Calu3 (cell line): ENCODE measurements at places on chromosomes 3 and 15. TPM values are rescaled to one million over a fixed set of nuclear protein-coding genes. Genes with fewer than 3 reads are reported as not detected.

The CLCN2 gene
- total RNA-seq = 22.9 and 25.3 TPM in 2 replicates

The XCR1 gene
- not detected in 2 replicates for total RNA-seq

The ZNF620 gene
- 11.3 and 13.6 TPM in 2 replicates for total RNA-seq

The EOMES gene
- 0.61 and 0.73 TPM in 2 replicates for total RNA-seq

The GRAMD2A gene
- total RNA-seq = 0.95 and 2.2 TPM in 2 replicates

The MOBP gene
- total RNA-seq = 0.57 TPM in 1 of 2 replicates, not detected in the other

The TNFSF10 gene
- 41.4 and 58.7 TPM in 2 replicates for total RNA-seq

The FOXB1 gene
- total RNA-seq = not detected in 2 replicates

DNA sequence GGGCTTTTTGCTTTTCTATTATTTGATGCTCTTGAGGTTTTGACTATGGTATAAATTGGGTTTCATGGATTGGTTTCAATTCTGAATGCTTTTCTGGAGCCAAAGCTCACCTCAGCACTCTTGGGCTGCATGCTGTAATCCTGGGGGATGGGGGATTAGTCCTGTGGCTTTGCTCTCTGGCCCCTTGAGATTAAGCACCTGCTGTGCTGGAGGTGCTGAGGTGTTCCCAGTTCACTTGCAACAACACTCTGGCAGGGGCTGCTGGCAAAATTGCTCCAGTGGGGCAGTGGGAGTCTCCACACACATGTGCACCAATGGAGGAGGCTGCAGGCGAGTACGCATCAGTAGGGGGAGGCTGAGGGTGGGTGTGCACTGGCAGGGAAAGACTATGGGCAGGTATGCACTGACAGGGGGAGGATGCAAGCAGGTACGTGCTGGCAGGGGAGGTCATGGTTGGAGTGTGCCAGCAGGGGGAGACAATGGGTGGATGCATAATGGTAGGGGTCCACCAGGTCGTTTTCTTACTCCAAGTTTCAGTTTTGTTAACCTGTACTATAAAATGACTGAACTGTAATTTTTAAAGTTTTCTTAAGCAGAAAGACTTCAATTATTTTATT is 489.2 kb downstream of the FGF12 start:
- H3K4me3 ChIP-seq = no peak overlapping the region
- H3K36me3 ChIP-seq = no peaks in the 10 kb centered on the region
- H3K27ac ChIP-seq = no peak overlapping the region

GRCh38 chr3:63655519-63655918 is 3.0 kb downstream of the SNTN start:
- H3K4me1 ChIP-seq = peaks cover 10% of the 10 kb centered on the region
- no peaks in the 10 kb centered on the region for H3K36me3 ChIP-seq
- H3K4me3 ChIP-seq = no peak overlapping the region
- no peaks in the 10 kb centered on the region for H3K27me3 ChIP-seq
- H3K27ac ChIP-seq = no peak overlapping the region

GRCh38 chr3:144480416-144480919 is 508.8 kb downstream of the DIPK2A start:
- no peak overlapping the region for H3K4me3 ChIP-seq
- no peak for DNase-seq
- no peaks in the 10 kb centered on the region for H3K4me1 ChIP-seq
- no peaks in the 10 kb centered on the region for H3K36me3 ChIP-seq

- no peaks in the 10 kb centered on the region for H3K27me3 ChIP-seq
- H3K27ac ChIP-seq = no peak overlapping the region
- H3K4me3 ChIP-seq = no peak overlapping the region
- DNase-seq = no peak
- no peaks in the 10 kb centered on the region for H3K4me1 ChIP-seq
Measured at GRCh38 chr3:60456180-60456579, 795.1 kb downstream of the FHIT start.

DNA sequence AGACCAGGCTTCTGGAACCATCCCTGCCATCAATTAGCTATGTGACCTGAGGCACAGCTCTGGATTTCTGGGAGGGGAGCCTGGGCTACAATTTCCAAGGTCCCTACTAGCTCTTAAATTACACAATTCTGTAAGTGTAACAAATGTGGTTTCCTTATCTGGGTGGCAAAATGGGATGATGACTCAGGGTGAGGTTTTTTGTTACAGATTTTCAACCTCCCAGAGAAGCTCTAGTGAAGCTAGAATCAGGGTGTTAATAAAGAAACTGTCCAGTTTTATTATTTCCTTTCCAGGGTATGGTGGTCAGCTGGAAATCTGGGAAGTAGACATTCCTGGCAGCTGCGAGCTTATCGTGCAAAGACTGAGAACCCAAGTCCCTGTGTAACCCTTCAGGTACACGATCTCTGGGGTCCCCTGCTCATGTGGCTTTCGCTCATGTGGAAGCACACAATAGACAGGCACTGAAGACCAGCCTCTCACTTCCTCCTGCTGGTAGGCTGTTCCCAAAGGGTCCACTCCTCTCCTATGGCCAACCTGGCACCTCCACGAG is 7.3 kb downstream of the RAB27A start:
- peaks cover 34% of the 10 kb centered on the region for H3K4me1 ChIP-seq
- no peak overlapping the region for H3K27ac ChIP-seq
- no peaks in the 10 kb centered on the region for H3K36me3 ChIP-seq
- H3K27me3 ChIP-seq = no peaks in the 10 kb centered on the region
- H3K4me3 ChIP-seq = no peak overlapping the region

DNA sequence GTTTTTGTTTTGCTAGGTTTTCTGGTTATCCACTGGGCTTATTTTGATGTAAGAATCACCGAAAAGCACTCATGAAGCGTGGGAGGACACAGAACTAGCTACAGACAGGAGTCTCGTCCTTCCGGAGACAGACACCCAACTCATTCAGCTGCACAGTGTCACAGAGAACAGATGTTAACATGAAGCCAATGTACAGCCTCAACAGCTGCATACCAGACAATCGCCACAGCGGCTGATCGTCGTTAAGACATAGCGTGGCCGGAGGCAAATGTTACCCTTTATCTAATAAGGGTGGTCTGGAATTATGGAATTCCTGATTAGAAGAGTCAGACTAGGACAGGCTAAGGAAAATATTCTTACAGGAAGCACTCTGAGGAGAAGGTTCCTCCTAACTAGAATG is 1.1 kb upstream of the PYGO1 start:
- no peak overlapping the region for H3K27ac ChIP-seq
- H3K27me3 ChIP-seq = peaks cover 3% of the 10 kb centered on the region
- DNase-seq = no peak
- no peaks in the 10 kb centered on the region for H3K4me1 ChIP-seq
- H3K4me3 ChIP-seq = no peak overlapping the region

GRCh38 chr15:60485365-60486055 is 6.6 kb upstream of the ICE2 start:
- H3K27me3 ChIP-seq = no peaks in the 10 kb centered on the region
- no peaks in the 10 kb centered on the region for H3K36me3 ChIP-seq
- DNase-seq = no peak
- H3K4me1 ChIP-seq = peaks cover under 1% of the 10 kb centered on the region
- no peak overlapping the region for H3K27ac ChIP-seq
- no peak overlapping the region for H3K4me3 ChIP-seq

GRCh38 chr3:121063628-121064027 is 155.6 kb downstream of the STXBP5L start:
- no peak for DNase-seq
- no peaks in the 10 kb centered on the region for H3K27me3 ChIP-seq
- H3K36me3 ChIP-seq = no peaks in the 10 kb centered on the region
- no peaks in the 10 kb centered on the region for H3K4me1 ChIP-seq
- H3K27ac ChIP-seq = no peak overlapping the region

DNA sequence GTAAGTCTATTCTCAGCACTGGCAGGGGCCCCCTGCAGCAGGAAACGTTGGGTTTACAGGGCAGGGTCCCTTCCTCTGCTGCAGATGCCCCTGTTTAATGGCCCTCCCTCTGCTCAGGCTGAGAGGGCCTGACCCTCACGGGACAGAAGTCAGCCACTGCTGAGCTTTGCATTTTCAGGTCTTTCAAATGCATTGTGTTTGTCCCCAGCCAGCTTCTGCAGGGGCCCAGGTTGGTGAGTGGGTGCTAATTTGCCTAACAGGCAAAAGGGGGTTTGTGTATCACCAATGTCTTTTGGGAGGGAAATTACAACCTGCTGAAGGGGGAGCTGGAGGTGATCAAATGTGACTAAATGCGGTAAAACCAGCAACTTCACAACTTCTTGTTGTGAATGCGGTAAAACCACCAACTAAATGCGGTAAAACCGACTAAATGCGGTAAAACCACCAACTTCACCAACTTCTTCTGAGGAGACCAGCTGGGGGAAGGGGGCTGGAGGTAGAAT is 44.8 kb upstream of the UBE2E1 start:
- no peak overlapping the region for H3K27ac ChIP-seq
- H3K4me1 ChIP-seq = no peaks in the 10 kb centered on the region
- H3K27me3 ChIP-seq = no peaks in the 10 kb centered on the region
- no peaks in the 10 kb centered on the region for H3K36me3 ChIP-seq

DNA sequence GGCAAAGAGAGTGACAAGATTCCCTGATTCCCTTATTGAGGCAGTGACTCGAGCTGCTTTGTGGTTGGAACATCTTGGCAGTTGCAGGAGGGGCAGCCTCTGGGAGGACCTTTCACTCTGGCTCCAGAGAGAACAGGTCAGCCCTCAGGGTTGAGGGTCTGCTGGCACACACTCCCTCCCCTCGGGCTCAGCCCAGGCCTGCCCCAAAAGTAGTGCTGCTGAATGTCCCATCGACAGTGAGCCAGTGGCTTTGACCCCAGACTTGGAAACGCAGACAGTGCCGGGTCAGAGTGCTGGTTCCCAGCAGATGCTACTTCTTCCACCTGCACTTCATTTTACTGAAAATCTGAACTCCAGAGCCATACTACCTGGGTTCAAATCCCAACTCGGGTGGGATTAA is 25.6 kb upstream of the ATP2B2 start:
- H3K27ac ChIP-seq = no peak overlapping the region
- no peaks in the 10 kb centered on the region for H3K4me1 ChIP-seq
- no peak overlapping the region for H3K4me3 ChIP-seq
- peaks cover 87% of the 10 kb centered on the region for H3K27me3 ChIP-seq

DNA sequence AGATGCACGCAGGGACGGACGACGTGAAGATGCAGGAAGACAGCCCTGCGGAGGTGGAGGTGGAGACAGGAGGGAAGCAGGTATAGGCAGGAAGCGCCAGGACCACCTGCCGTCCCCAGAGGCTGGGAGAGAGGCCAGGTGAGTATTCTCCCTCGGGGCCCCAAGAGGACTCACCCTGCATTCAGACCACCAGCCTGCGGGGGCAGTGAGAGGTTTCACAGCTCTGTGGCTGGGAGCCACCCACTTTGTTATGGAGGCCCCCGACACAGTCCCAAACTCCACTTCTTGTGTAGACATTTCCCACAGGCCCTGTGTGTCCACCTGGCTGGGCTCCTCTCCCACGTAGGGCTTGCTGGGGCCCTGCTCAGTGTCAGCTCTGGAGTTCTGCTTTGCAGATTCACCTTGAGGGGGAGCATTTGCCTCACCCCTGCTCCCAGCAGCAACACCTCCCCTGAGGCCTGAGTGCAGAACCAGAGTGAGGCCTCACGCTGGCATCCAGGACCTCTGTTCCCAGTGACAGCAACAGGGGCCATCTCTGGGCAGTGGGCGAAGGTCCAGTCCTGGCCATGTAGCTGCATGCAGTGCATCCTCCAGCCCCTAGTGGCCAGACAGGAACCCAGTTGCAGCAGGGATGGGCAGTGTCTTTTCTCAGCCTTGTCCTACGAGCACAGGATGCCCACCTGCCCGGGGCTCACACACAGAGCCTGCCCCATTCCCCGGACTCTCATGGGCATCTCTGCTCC is 119.4 kb upstream of the IQSEC1 start:
- H3K4me3 ChIP-seq = no peak overlapping the region
- H3K27me3 ChIP-seq = peaks cover 99% of the 10 kb centered on the region
- no peak overlapping the region for H3K27ac ChIP-seq
- peaks cover 21% of the 10 kb centered on the region for H3K4me1 ChIP-seq

DNA sequence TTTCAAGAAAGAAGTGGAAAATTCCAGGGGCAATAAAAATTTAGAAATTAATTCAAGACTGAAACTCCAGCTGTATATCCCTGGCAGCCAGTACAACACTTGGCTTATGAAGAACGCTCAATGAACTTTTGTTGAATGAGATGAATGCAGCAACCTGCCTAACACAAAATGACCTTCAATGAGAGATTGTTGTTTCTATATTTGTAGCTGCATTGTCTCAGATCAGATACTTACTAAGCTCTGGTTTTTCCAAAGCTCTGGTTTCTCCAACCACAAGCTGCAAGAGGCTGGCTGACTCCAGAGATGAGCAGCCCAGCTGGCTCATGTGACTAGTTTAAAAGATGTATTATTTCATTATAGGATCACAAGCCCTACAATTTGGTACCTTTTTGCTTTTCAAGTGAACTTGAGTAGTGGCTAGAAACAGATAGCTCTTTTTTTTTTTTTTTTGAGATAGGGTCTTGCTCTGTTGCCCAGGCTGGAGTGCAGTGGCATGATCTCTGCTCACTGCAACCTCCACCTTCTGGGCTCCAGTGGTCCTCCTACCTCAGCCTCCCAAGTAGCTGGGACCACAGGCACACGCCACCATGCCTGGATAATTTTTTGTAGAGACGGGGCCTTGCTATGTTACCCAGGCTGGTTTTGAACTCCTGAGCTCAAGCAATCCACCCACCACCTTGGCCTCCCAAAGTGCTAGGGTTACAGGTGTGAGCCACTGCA is 57.4 kb downstream of the UMPS start:
- H3K27me3 ChIP-seq = no peaks in the 10 kb centered on the region
- no peak overlapping the region for H3K27ac ChIP-seq
- H3K4me3 ChIP-seq = no peak overlapping the region
- H3K4me1 ChIP-seq = peaks cover 12% of the 10 kb centered on the region

DNA sequence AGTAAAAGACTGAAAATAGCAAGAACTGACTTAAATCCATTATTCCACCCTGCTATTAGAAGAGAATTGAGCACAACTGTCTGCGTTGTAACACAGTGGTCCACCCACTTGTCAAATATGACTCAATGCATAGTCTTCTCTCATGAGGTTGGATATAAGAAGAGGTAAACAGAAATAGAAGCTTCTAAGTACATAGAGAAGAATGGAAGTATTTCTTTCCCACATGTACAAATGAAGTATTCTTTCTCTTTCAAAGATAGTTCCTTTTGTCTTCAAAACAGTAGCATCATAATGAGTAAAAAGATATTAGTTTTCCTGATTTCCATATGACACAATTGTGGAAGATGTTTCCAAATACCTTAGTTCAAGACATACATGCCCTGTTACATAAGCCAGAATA is 348.6 kb upstream of the CCDC54 start:
- no peak overlapping the region for H3K4me3 ChIP-seq
- no peaks in the 10 kb centered on the region for H3K4me1 ChIP-seq
- H3K36me3 ChIP-seq = no peaks in the 10 kb centered on the region
- no peak for DNase-seq

- no peak overlapping the region for H3K4me3 ChIP-seq
- no peak overlapping the region for H3K27ac ChIP-seq
- no peaks in the 10 kb centered on the region for H3K4me1 ChIP-seq
Measured at GRCh38 chr3:134840459-134840858, 45.4 kb downstream of the EPHB1 start.

- no peak overlapping the region for H3K4me3 ChIP-seq
- no peak for DNase-seq
- no peaks in the 10 kb centered on the region for H3K27me3 ChIP-seq
- peaks cover 29% of the 10 kb centered on the region for H3K4me1 ChIP-seq
Measured at GRCh38 chr3:142608631-142609030, 12.4 kb downstream of the PLS1 start.

- H3K27ac ChIP-seq = no peak overlapping the region
- H3K4me1 ChIP-seq = no peaks in the 10 kb centered on the region
- DNase-seq = no peak
- H3K36me3 ChIP-seq = peaks cover 10% of the 10 kb centered on the region
Measured at GRCh38 chr15:101723171-101723873, 951 bp downstream of the TARS3 start.

GRCh38 chr15:46442184-46442583 is 807.4 kb downstream of the SQOR start:
- H3K27ac ChIP-seq = no peak overlapping the region
- DNase-seq = no peak
- H3K4me1 ChIP-seq = no peaks in the 10 kb centered on the region
- no peaks in the 10 kb centered on the region for H3K27me3 ChIP-seq

- DNase-seq = no peak
- no peak overlapping the region for H3K27ac ChIP-seq
- H3K4me3 ChIP-seq = no peak overlapping the region
- no peaks in the 10 kb centered on the region for H3K27me3 ChIP-seq
- H3K36me3 ChIP-seq = no peaks in the 10 kb centered on the region
Measured at GRCh38 chr3:7962301-7962700, 539.3 kb upstream of the LMCD1 start.
